ENCODE measurements at places on chromosomes 1 and 21.

- peak; percentile 56 for DNase-seq
Observed at GRCh38 chr1:10211805-10212410, 1.5 kb downstream of the KIF1B start.

DNA sequence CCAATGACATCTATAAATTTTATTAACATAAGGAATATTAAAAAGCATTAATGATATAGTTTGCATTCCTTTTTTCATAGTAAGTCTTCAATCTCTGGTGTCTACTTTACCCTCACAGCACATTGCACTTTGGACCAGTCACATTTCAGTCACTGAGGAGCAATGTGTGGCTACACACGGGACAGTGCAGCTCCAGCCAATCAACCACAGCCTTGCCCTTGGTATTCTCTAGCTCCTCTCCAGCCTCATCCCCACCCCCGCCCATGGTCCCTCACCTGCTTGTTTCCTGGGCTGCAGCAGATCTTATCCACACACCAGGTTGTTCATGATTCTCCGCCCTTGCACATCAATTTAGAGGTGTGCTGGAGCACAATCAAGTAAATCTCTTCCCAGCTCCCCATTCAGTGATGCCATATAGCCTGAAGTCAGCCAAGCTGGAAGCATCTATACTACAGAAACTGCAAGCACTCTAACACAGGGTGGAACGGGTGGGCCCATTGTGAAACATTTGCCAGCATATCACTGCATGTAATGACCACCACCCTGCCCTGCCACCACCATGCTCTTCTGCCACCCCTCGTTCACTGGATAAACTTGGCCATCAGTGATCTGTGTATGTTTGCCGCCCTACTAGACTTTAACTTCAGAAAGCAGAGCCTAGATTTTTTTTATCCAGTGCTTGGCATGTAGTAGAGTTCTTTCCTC is 93.0 kb upstream of the SLC44A3 start:
- no peak for DNase-seq

- DNase-seq: no peak
Observed at GRCh38 chr1:56816909-56817308, 2.3 kb downstream of the FYB2 start.

- DNase-seq: no peak
Observed at GRCh38 chr1:39675220-39675619, 3.3 kb upstream of the NT5C1A start.

- no peak for DNase-seq
Observed at GRCh38 chr1:115059316-115059715, 29.7 kb downstream of the TSHB start.

GRCh38 chr1:63533931-63534330 is 10.6 kb downstream of the EFCAB7 start:
- no peak for DNase-seq
